ENCODE measurements at places on chromosomes 11 and 22.

DNA sequence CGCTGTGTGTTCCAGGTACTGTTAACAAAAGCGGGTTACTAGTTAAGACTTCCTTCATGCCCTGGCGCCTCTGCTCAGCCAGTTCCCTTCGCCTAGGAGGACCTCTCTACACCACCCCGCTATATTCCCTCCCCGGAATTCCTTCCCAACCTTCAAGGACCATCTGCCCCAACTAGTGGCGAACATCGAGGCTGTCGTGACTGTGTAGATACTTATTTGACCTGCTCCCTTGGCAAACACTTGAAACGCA, 450 bp upstream of the BCL2L13 start:
- no peak for DNase-seq

- DNase-seq = no peak
These were observed 54.6 kb downstream of the KCNA4 start for GRCh38 chr11:29962243-29962642.

DNA sequence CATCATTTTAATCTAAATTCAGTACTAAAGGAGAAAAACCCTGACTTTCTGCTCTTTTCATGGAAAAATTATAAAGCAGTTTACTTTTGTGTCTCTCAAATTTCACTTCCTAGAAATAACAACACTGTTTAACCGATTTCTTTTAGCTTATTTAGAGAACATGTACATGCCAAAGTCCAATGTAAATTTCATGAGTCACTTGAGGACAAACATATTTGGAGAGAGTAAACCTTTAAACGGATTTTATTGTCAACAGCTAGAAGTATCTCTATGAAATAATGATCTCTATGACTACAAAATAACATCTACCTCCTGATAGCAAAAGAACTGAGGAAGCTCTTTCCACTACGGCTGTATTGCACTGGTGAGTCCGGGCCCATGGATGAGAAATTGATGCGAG, 46.3 kb upstream of the SLC22A25 start:
- DNase-seq = no peak

- DNase-seq = no peak
These were observed 55.1 kb upstream of the PDGFD start for GRCh38 chr11:104219096-104219495.

DNA sequence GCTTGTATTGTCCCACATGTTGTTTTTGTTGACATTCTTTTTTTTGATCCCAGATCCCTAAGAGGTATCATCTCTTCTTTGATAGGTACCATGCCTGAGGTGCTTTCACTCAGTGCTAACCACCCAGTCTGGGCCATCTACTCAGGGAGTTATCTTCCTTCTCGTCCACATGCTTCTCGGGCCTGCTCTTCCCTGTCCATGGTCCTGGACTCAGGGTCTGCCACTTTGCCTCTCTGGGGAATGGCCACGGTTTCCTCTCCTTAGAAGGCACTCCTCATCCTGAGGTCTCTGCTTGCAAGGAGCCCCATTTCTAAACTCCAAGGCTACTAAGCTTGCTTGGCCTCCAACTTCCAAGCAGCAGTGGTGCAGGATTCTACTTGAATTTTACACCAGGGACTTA, 227.0 kb upstream of the NCAM1 start:
- DNase-seq = peak; percentile 82

- no peak for DNase-seq
These were observed 27.3 kb upstream of the NXPE4 start for GRCh38 chr11:114622858-114623257.

GRCh38 chr11:78438298-78438975, 20.8 kb upstream of the GAB2 start:
- DNase-seq = no peak

DNA sequence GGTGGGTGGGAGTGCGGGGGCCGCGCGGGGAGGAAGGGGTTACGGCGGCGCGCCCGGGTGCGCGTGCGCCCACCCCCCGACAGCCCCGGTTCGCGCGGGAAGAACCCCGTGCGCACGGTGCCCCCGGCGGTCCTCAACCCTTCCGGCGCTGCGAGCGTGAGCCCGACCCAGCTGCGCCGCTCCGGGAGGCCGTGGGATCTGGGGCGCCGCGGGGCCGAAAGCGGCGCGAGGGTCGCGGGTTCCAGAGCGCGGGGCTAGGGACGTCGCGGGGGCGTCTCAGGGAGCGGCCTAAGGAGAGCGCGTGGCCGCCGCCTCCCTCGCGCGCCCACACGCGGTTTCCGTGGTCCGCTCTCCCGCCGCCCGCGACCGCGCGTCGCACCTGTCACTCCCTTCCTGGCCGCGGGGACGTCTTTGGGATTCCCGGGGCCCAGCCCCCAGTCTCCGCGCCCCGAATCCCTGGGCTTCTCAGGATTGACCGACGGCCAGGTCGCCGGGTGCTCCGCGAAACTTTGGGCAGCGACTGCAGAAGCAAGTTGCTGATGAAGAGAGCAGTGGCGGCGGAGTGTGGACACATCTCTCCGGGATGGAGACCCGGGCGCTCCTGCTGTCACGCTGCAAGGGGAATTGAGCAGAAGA, 582 bp downstream of the SREBF2 start:
- peak; percentile 58 for DNase-seq

GRCh38 chr22:19122752-19123492, 710 bp upstream of the DGCR2 start:
- DNase-seq = peak; percentile 45

GRCh38 chr22:19151329-19152191, 1.5 kb upstream of the GSC2 start:
- no peak for DNase-seq

Data from astrocyte of the hippocampus (primary cell).